RWPE1 (cell line): ENCODE measurements at places on chromosomes 6 and 20.

- DNase-seq = peak; percentile 52
Measured at GRCh38 chr6:167683028-167683862, 143.5 kb upstream of the AFDN start.

DNA sequence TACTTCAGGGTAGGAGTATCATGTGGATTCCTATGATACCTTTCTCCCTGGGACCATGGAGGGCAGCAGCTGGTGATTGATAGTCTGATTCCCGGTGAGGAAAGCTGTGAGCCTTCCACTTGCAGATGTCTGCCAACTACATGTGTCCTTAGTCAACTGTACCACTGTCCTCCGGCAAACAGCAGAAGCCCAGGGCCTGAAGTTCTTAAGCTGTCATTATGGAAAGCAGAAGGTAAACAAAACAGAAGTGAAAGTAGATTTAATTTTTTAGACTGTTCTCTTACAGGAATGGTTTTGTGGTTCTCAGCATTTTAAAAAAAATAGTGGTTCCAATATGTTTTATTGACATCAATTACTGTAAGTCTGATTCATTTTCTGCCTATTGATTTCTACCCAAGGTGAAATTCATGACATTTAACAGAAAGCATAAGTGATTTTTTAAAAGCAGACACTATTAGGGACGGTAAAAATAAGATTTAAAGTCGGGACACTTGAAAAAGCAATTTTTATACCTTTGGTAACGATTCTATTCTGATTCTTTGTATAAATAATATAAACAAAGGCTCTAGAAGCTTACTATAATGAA, 36.6 kb downstream of the PTPN1 start:
- DNase-seq = no peak

- DNase-seq = no peak
Measured at GRCh38 chr20:42484335-42484734, 705.4 kb downstream of the PTPRT start.

DNA sequence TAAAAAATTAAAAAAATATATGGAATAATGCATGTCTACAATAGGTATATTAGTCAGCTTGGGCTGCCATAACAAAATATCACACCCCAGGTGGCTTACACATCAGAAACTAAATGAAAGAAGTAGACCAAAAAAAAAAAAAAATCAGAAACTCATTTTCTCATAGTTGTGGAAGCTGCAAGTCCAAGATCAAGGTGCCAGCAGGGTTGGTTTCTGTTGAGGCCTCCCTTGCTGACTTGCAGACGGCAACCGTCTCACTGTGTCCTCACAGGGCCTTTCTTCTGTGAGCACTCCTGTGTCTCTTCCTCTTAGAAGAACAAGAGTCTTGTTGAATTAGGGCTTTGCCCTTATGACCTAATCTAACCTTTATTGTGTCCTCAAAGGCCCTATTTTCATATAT, 11.4 kb upstream of the GDAP1L1 start:
- no peak for DNase-seq

GRCh38 chr6:73547036-73547435, 26.2 kb upstream of the EEF1A1 start:
- DNase-seq = no peak

- no peak for DNase-seq
Measured at GRCh38 chr6:11258260-11259237, 26.1 kb upstream of the NEDD9 start.

- DNase-seq = no peak
Measured at GRCh38 chr6:52305948-52306767, 21.6 kb upstream of the MCM3 start.

DNA sequence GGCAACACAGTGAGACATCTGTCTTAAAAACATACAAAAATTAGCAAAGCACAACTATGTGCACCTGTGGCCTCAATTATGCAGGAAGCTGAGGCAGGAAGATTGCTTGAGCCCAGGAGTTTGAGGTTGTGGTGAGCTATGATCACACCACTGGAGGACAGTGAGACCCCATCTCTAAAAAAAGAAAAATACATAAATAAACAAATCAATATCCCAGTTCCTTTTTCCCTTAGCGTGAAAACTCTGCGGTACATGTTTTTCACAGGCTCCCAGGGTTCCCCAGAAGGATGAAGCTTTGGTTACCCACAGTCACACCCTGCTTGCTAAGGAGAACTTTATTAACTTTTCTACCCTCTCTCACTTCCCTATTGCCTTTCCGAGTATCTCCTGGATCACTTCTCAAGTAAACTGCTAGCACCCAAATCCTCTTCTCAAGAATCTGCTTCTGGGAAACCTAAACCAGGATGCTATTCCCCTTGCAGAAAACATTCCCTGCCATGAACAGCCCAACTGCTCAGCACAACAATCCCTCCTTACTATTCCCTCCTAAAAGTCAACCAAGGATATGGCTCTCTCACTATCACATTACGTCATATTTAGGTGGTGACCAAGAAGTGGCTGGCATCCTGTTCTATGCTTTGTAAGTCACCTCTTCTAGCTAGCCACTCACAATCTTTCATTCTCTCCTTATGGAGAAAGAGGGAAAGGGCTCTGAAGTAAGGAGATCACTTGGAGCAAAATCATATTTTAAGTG, 122.4 kb downstream of the IPCEF1 start:
- no peak for DNase-seq

GRCh38 chr6:139765825-139766285, 391.4 kb upstream of the CITED2 start:
- peak; percentile 59 for DNase-seq

GRCh38 chr6:41767112-41767833, 12.4 kb downstream of the FRS3 start:
- peak; percentile 82 for DNase-seq

DNA sequence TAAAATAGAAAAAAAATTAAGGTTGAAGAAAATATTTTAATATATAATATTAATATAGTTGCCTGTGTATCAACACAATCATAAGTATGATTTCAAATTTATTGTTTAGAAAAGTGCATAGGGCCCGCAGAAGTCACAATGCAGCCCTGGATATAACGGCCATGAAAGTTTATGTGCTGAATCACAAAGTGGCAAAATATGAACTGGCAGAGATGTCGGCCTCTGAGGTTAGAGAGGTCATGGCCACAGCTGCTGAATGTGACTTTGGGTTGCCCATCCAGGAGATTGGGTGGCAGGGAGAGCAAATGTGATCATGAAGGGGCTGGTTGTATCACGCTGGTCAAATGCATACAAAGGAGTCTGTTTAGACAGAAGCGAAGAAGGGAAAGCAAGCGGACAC, 35.7 kb downstream of the COL11A2 start:
- no peak for DNase-seq

- DNase-seq = no peak
Measured at GRCh38 chr6:34447386-34447785, 18.5 kb upstream of the PACSIN1 start.

DNA sequence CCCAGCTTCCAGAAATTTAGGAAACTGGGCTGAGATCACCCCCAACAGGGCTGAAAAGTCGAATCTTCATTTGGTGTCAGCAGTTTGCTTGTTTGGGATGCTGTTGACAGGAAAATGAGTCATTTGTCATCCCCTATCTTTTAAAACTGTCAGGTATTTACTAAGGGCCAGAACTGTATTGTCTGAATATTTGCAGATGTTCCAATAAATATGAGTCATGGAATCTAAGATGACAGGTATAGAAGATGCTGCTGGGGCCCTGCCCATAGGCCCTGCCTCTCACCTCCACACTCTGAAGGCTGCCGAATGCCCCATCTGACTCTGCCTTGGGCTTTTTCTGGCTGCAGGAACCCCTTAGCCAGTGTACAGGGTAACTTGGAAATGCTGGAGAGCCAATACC, 3.9 kb downstream of the ETV7 start:
- peak; percentile 58 for DNase-seq

DNA sequence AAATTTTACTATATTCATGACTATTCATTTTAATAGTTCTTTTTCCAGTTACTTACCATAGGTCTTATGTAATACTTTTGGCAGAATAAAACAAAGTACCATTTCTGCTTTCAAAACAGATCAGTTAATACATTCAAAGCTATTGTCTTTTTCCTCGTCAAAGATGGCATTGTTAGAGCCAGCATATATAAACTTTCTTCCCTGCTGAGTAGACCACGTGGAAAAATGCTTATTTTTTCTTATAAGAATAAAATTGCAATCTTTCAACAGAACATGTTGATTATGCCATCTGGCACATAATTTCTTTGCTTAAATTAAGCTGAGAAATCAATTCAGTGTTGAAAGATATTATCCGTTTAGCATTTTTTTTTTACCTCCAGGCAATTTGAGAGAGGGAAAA, 34.9 kb upstream of the EXOC2 start:
- no peak for DNase-seq

DNA sequence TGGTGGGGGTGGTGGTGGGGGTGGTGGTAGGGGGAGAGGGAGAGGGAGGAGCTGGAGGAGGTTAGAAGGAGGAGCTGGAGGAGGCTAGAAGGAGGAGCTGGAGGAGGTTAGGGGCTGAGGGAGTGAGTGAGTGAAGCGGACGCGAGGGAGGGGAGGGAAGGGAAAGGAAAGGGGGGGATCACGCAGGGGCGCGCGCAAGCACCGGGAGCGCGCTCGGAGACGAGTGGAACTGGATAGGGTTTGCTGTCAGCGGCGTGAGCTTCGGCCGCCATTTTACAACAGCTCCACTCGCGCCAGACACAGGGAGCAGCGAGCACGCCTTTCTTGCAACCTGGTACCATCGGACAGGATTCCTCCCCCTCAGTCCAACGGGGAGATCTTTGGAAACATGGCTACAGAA, 90.5 kb upstream of the FERMT1 start:
- DNase-seq = no peak

DNA sequence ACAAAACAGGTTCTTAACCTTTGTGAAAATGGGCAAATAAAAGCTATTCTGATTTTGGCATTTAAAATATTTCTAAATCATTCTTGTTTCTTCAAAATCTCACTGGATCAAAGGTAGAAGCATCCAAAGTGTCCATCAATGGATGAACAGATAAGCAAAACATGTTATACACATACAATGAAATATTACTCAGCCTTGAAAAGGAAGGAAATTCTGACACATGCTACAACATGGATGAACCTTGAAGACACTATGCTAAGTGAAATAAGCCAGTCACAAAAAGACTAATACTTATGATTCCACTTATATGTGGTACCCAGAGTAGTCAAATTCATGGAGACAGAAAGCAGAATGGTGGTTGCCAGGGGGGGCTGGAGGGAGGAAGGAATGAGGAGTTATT, 45.9 kb downstream of the SNX14 start:
- no peak for DNase-seq

GRCh38 chr20:33828967-33829560, 17.9 kb downstream of the CHMP4B start:
- DNase-seq = no peak

DNA sequence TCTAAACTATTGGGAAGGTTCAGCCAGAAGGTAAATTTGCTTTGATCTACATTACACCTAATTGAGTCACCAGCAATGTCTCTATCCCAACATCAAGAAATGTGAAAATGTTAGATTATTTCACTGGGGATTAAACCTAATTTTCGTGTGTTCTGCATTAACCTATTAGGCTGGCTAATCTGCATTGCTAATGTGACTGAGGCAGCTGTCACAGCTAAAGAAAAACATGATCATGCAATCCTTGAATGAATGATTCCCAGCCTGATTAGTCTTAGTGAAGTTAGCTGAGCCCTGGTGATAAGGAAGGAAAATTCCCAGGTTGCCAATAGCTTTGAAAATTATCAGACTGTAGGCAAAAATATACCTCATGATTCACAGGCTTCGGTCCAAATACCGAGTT, 135.3 kb downstream of the LINC00237 start:
- DNase-seq = no peak

- DNase-seq = no peak
Measured at GRCh38 chr6:85460154-85460920, 10.5 kb downstream of the NT5E start.

GRCh38 chr6:158769234-158769770, 49.9 kb downstream of the EZR start:
- no peak for DNase-seq

DNA sequence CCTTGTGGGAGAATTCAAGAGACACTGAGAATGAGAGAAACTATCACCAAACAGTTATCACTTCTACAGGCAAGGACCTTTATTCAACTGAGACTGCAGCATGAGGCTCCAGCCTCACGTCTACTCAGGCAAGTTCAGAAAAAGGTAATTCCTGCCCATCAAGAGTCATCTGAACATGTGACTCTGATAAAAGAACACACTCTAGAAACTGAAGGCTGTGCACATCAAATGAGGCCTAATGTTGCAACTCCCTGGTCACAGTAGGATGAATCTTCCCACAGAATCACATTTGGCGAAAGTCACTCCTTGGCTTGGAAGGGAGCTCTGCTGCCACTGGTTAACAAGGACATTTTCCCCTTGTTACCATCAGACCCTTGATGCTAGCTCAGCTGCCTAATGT, 71.2 kb upstream of the EMILIN3 start:
- no peak for DNase-seq

DNA sequence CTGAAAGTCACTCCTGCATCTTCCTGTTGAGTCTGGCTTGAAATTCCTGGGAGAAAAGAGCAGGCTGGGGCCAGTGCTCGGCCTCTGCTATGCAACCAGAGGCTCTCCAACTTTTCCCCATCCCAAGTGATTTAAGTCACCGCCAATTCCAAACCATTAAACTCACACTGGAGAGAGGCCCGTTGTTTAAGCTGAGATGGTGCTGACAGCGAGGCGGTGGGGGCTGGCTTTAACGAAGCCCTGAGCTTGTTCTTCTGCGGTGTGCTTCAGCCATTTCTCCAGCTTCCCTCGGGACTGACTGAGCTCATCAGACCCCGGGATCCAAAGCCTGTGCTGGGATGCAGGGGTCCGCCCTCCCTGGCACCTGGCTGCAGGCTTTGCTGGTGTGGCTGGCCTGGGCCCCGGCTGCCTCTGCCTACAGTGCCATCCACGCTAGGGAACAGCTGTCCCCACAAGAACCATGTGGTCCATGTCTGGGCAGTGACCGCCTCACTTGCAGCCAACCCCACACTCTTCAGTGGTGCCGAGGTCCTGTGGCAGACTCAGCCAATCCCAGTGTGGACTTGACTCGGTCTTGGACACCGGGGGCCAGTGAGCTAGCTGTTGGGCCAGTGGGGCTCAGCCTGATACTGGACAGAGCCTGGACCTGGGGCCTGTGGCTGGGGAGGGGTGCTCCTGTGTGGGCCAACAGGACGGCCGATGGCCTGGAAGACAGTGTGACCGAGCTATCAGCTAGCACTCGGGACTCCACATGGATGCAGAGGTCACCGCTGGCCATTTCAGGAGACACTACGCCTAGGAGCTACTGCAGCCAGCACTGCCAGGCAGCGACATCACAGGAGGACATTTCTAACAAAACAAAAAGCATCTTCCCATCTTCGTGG, 21.2 kb downstream of the RAMACL start:
- no peak for DNase-seq

DNA sequence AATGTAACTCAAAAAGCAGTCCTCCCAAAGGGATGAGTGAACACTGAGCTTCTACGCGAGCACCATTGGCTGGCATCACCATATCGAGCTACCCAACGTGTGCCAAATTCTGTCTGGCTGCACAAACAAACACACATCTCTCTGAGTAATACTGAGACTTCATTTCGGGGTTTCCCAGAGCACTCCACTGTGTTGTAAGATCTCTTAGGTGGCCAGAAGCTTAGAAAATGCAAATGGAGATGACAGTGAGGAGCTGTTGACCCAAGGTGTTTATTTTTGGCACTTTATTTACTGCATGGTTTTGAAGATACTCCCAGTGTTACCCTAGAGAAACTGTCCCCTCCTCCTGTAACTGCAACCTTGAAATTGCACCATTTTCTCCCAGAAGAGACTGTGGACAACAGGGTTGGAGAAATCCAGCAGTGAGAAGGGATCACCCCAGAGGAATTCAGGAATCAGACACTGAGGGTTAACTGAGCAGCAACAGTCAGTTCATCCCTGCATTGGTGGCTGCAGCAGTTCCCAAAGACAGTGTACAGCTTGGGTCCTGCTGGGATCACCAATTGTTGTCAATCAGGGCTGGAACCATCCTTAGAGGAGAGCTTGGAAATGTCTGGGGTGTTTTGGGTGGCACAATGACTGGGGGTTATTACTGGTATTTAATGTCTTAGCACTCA, 1.0 kb upstream of the RIPOR2 start:
- no peak for DNase-seq
